ENCODE measurements at places on chromosomes 11 and 22.

- no peak for DNase-seq
These were observed 712.8 kb upstream of the CNTN5 start for GRCh38 chr11:98307827-98308491.

GRCh38 chr22:42388130-42388797, 43.9 kb downstream of the NFAM1 start:
- no peak for DNase-seq

GRCh38 chr11:29507376-29507775, 509.5 kb downstream of the KCNA4 start:
- DNase-seq: no peak

DNA sequence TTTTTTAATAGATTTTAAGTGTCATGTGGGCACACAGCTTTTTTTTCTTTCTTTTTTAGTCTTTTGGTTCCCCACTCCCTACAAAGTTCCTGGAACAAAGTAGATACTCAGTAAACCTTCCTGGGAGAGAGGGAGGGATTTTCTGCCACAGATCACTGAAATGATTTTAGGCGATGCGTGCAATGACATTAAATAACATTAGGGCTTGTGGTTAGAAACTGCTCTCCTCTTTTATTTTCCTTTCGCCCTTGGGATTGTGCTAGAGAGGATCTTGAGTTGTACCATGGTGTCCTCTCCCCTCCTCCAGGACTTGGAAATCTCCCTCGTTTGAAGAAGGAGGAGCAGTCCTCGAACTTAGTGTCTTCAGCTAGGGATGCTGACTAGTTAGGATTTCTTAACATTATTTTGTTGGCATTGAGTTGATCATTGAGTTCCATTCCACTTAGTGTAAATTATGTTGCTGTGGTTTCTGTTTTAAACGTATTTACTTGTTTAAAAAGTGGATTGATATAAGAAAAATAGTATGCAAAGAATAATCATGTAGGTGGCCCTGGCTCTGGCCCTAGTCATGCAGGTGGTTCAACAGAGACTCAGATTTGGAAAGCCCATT, 88.4 kb downstream of the TRAF6 start:
- DNase-seq: no peak

DNA sequence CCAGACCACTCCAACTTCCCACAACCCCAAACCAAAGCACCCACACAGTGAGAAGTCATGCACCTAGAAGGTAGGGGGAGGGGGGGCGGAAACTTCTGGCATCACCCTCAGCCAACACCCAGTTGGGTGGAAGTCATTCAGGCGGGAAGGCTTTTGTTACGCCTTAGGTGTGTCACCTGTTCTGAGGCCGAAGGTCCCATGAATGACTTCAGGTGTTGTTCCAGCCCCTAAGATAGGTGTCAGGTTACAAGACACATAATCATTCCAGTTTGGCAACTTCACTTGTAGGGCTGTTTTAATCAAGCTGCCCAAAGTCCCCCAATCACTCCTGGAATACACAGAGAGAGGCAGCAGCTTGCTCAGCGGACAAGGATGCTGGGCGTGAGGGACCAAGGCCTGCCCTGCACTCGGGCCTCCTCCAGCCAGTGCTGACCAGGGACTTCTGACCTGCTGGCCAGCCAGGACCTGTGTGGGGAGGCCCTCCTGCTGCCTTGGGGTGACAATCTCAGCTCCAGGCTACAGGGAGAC, at the start of gene TMPRSS4:
TSS of gene TMPRSS4 (plus strand) at position 325 of the 528 bp plus-strand sequence. CDS start 225 bp downstream, outside the sequence.
- no peak for DNase-seq

DNA sequence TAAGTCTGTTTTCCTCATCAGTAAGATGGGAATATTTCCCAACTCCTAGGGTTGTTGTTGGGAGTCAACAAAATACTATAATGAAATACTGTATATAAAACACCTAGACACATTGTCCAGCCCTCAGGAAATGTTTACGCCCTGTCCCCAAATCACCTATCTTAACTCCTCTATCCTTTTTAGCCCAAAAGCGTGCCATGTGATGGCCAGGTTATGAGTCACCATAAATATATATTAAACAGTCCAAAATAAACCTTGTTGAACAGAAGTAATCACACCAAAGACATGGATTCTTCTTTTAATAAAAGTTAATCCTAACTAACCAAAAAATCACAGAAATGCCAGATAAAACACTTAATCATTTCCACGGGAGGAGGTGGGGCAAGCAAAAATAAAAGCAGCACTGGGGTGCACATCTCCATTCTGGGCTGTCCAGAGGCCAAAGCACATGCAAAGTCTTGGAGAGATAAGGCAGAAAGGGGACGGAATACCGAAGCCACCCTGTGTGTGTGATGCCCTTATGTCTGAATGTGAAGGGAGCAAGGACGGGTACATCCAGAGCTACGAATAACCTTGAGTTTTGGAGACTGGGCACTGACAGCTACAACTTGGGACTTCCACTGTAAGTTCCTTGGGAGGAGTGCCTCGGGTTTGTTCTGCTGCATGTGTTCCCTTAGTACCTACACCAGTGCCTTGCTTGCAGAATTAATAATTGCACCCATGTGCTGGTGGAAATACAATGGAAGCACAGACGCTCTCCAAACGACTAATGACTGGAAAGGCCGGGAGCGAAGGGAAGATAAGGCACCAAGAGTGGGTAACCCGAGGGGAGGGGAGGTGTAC, 1.1 kb downstream of the OSBP start:
- no peak for DNase-seq

GRCh38 chr11:74749127-74749964, 697 bp downstream of the RNF169 start:
- peak; percentile 84 for DNase-seq

GRCh38 chr11:68256331-68256741, 15.4 kb downstream of the C11orf24 start:
- peak; percentile 73 for DNase-seq

DNA sequence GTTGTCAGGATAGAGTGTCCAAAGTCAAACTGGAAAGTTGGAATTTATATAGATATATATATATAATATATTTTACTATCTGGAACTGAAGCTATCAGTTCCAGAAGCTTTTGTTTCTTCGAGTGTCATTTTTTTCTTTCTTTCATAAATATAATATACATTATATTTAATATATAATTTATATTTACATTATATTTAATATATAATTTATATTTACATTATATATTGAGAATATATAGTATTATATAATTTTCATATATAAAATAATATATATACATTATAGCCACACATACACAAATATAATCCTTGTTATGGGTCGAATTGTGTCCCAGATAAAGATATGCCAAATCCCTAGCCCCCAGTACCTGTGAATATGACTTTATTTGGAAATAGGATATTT, 842.3 kb upstream of the LRRC4C start:
- no peak for DNase-seq

GRCh38 chr11:31764766-31765165, 46.4 kb downstream of the PAX6 start:
- no peak for DNase-seq

DNA sequence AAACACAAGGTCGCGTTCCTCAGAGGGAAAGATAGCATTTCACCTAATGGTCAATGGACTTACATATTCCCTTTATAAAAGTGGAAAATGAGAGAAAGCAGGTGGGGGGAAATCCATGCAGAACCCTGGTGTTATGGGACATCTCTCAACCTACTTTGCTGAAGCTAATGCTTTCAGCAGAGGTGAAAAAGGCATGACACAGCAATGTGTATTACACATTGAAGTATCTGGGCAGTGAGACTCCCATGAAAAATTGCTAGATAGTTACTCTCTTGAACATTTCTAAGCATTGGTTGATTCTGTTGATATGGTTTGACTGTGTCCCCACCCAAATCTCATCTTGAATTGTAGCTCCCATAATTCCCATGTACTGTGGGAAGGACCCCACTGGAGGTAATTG, 60.0 kb upstream of the PICALM start:
- DNase-seq: no peak

- no peak for DNase-seq
These were observed 5.9 kb downstream of the ZNF215 start for GRCh38 chr11:6932145-6932544.

GRCh38 chr11:115316696-115317095, 187.5 kb downstream of the CADM1 start:
- no peak for DNase-seq

DNA sequence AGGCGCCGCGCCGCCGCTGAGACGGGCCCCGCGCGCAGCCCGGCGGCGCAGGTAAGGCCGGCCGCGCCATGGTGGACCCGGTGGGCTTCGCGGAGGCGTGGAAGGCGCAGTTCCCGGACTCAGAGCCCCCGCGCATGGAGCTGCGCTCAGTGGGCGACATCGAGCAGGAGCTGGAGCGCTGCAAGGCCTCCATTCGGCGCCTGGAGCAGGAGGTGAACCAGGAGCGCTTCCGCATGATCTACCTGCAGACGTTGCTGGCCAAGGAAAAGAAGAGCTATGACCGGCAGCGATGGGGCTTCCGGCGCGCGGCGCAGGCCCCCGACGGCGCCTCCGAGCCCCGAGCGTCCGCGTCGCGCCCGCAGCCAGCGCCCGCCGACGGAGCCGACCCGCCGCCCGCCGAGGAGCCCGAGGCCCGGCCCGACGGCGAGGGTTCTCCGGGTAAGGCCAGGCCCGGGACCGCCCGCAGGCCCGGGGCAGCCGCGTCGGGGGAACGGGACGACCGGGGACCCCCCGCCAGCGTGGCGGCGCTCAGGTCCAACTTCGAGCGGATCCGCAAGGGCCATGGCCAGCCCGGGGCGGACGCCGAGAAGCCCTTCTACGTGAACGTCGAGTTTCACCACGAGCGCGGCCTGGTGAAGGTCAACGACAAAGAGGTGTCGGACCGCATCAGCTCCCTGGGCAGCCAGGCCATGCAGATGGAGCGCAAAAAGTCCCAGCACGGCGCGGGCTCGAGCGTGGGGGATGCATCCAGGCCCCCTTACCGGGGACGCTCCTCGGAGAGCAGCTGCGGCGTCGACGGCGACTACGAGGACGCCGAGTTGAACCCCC, 798 bp downstream of the BCR start:
- DNase-seq: peak; percentile 72

DNA sequence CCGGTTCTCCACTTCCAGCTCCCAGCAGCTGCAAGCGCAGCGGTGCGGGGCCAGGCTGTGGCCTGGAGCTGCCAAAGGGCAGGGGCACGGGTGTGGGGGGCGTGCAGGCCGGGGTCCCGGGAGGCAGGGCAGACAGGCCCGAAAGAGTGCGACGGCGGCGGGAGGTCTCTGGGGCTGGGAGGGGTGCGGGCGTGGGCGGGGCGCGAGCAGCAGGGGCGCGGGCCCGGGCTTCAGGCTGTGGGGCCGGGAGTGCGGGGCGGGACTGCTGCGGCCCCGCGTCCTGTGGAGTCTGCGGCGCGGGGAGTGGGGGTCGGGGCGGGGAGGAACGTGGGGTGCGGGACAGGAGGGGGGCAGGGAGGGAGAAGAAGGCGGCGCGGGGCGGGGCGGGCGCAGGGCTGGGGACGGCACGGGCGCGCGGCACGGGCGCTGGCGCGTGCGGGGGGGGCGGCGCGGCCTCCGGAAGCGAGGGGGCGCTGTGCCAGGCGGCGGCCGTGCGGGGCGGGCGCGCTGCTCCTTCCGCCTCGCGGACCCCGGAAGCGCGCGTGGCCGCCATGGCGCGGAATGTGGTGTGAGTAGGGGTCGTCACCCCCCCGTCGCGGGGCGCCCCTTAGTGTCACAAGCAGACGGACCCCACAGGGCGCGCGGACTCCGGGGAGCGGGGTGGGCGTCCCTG, at the start of gene MRPL23:
TSS of gene MRPL23 (plus strand) at position 521 of the 673 bp plus-strand sequence. CDS start at position 552, 31 bp downstream.
- DNase-seq: no peak

DNA sequence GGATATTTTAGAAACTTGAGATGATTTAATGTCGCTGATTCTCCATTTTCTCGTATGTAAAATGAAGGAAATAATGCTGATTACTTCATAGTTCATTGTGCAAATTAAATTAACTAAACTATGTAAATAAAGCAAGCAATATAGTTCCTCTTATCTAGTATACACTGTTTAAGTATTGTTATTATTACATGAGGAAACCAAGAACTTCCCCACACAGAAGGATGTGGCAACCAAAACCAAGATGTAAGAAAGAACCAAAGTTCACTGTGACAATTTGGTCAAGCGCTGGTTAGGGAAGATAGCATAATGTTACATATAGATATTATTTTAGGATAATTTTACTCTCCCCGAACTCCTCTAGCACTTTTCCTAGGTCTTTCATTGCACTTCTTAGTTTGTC, 103.2 kb downstream of the XKR3 start:
- DNase-seq: no peak

- no peak for DNase-seq
These were observed 175.7 kb upstream of the CARD18 start for GRCh38 chr11:105315287-105315686.

- peak; percentile 61 for DNase-seq
These were observed at the start of gene LRP5 for GRCh38 chr11:68312117-68312779. LRP5 (plus strand) TSS chr11:68312591; CDS start chr11:68312715, 124 bp downstream.

DNA sequence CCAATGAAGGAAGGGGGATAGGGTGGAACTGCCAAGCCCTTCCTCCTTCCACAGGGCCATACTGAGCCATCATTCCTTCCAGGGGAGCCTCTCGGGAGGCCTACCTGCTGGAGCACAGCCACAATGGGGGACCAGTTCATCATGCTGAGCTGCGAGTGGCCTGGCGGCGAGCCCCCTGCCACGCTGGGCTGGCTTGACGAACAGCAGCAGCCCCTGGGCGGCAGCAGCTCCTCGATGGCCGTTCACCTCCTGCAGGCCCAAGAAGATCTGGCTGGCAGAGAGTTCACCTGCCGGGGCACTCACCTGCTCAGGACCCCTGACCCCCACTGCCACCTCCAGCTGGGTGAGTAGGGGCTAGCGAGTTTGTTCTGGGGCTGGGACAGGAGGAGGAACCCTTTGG, 5.9 kb downstream of the VSIG10L2 start:
- DNase-seq: no peak

GRCh38 chr22:37848587-37849088, 581 bp upstream of the EIF3L start:
- peak; percentile 50 for DNase-seq

GRCh38 chr11:83350187-83350586, 64.0 kb upstream of the CCDC90B start:
- no peak for DNase-seq

DNA sequence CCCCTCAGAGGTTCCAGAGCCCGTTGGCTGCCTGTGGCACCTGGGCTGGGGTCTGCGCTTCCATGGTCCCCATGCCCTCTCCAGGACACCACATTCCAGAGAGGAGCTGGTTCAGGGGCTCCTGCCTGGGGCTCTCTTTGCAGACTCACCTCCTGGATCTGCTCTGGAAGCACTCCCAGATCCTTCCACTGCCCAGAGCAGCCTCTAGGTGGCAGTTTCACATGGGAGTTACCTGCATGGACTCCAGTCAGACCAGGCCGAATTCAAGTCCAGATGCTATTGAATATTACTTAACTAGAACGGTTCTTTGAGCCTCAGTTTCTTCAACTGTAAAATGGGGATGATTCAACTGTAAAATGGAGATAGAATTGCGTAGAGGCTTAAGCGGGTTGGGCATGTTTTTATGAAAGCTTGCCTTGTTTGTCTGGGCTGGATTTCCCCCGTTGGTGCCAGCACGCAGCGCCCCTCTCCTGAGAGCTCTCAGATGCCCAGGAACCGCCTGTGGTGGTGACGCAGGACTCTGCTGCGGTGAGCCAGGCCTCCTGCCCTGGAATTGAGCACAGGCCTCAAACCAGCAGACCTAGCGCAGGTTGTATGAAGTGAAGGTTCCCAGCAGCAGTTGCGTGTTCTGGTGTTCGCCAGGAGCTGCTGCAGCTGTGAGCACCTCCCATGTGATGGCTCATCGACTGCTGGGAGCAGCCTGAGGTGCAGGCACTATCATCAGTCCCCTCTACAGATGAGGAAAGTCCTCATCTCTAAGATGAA, 44.2 kb downstream of the LMO1 start:
- no peak for DNase-seq

Data from right kidney (tissue), 9 donors.